Stimulated activated CD8-positive, alpha-beta memory T cell treated with anti-CD3 and anti-CD28 coated beads, Interleukin-15, amount 100 ng/mL, for 24 hours (primary cell): ENCODE measurements at places on chromosomes 1 and 21.

DNA sequence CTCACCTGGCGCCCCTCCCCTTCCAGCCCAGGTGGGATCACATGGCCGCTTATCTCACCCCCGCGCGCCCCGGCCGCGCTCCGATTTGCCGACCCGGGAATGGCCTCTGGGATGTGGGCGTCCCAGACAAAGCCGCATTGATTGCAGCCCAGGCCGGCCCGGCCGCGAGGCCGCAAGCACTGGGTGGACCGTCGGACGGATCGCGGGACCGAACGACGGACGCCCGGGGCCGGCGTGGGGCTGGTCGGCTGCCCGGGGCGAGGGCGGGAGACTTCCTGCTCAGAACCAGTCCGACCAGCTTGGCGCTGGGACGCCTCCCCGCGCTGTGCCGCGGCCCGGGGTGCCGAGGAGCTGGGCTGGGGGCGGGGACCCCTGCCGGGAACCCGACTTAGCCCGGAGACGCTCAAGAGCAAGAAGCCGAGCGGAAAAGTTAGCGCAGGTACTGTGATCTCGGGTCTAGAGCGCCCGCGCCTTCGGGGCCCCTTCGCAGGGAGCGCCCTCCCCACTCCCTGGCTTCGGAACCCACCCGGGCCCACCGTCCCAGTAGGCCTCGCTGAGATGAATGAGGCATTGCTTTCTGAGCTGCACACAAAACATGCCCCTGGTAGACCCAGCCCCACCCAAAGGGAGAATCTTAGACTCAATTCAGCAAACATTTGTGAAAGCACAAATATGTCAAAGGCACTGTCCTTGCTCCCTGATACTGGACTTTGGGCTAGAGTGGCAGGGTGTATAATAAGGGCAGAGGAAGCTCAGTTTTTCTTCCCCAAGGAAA, 415 bp upstream of the LAD1 start:
- DNase-seq: no peak

- DNase-seq: no peak
Observed at GRCh38 chr1:29391362-29391880, 155.1 kb downstream of the PTPRU start.

DNA sequence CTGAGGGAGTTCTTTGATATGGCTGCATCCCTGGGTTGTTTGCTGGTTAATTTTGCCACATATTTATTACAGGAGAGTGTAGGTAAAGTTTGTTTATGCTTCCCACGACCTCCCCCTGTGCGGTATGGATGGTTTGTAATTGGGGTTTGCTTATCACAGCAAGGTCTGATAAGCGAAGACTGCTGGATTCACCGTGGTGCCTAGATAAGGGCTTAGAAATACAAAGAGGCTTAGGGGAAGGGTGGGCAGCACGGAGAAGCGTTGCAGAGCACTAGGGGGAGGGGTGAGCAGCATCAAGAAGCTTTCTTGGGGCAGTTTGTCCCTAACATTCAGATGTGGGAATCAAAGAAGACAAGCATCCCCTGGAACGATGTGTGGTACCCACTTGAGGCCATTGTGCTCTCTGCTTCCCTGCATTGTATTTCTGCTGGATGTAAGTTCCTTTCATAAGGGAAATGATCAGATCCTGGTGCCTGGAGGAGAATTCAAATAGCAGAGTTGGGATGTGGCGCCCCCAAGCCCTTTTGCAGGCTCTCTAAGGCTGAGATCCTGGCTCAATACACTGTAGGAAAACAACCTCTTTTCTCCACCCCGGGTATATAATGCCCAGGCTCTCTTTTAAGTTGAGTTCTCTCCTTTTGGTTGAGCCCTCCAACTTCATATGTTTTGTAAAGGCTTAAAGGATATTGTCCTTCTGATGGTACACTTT, 598.1 kb upstream of the ADGRL4 start:
- DNase-seq: no peak

DNA sequence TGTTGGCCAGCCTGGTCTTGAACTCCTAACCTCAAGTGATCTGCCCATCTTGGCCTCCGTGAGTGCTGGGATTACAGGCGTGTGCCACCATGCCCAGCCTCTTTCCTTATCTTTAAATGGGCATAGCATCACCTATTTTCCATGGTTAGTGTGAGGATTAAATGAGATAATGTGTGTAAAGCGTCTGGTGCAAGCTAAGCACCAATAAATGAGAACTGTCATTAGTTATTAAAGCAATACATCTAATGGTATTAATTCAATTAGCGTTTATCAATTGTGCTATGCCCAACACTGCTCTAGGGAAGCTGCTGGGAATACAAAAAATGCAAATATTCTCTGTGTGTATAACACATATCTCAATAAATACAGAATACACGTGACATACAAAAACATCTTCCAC, 10.0 kb downstream of the EXOC8 start:
- no peak for DNase-seq

GRCh38 chr1:31509124-31510072, 66.9 kb upstream of the TINAGL1 start:
- no peak for DNase-seq

- no peak for DNase-seq
Observed at GRCh38 chr1:25066256-25066655, 136.2 kb upstream of the RUNX3 start.

GRCh38 chr1:218377143-218377660, 32.1 kb downstream of the TGFB2 start:
- DNase-seq: no peak

- DNase-seq: no peak
Observed at GRCh38 chr1:167416506-167416905, 101.8 kb downstream of the CD247 start.

GRCh38 chr1:61097317-61097716, 15.0 kb downstream of the NFIA start:
- no peak for DNase-seq

- no peak for DNase-seq
Observed at GRCh38 chr1:162004441-162004950, 19.2 kb downstream of the OLFML2B start.

- no peak for DNase-seq
Observed at GRCh38 chr21:43275421-43276211, 106.8 kb downstream of the CRYAA start.

DNA sequence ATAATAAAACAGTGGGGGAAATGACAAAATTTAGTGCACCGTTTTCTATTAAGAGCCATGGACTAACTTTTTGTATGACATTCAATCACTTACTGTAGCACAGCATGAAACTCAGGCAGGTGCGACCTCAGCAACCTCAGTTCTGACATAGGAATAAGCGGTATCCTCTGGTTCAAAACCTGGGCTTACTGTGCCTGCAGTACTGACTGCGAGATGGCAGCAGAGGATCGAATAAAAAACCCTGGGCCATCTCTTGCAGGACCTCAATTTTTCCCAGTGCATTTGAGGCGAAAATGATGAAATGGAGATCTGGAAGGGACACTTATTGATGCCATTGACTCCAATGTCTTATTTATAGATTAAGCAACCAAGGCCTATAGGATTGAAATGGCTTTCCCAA, 214.7 kb downstream of the ADGRL2 start:
- DNase-seq: no peak

- DNase-seq: no peak
Observed at GRCh38 chr1:183019860-183020259, 3.4 kb upstream of the LAMC1 start.

DNA sequence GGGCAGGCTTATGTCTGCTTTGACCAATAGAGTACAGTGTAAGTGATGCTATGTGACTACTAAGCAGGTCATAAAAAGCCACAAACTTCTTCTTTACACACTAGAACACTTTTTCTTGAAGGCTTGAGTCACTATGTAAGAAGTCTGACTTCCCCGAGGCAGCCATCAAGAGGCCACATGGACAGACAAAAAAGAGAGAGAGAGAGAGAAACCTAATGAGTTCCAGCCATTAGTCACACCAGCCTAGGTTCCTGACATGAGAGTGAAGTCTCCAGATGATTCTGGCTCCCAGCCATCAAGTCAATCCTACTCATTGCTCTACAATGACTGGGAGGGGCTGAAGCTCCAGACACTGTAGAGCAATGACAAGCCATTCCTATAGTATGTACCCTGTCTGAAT, 101.4 kb downstream of the LHX9 start:
- no peak for DNase-seq

DNA sequence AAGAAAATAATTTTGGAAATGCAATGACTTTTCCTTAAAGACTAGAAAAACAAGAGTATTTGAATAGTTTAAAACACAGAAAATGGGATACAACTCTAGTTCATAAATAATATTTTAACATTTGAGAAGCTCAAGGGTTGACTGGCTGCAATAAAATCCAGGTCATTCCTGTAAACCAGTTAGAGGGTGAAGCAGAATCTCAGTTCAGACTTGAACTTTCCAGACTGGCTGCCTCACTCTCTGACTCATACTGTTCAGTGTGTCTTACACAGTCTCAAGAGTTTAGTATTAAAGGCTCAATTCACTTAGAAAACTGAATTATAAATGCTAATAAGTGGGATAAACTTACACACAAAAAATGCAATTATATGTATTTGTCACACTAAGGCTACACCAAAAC, 89.9 kb downstream of the RAVER2 start:
- DNase-seq: no peak

DNA sequence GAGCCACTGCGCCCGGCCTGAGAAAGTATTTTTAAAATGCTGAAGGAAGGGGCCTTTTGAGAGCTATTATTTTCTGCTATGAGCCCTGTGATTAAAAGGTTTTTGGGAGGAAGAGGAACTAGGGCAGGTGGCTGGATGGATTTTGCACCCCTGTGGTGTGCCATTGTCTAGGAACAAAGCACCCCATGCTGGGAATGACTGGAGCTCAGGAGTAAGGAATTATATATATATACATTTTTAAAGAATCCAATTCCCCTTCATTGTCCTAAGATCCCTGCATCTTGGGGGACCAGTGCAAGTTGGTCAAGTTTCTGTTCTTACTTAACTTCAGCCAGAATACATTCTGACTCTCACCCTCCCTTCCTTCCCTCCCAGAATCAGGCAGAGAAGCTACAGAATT, 91.6 kb downstream of the ZNF648 start:
- no peak for DNase-seq

DNA sequence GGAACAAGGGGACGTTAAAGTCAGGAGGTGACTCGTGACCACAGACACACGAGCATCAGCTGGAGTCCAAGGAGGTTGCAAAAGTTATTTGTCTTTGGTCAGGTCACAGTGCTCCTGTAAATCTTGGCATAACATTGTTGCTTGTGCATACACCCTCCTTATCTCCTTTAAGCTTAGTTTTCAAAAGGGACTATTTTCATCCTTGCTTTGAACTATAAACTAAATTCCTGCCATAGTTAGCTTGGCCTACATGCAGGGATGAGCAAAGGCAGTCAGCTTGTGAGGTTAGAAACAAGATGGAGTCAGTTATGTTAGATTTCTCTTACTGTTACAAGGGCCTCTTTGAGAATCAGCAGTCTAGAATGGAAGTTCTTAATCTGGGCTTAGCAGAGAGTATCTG, 28.0 kb upstream of the FASLG start:
- DNase-seq: no peak

GRCh38 chr1:236403905-236404696, 10.0 kb downstream of the EDARADD start:
- DNase-seq: no peak

DNA sequence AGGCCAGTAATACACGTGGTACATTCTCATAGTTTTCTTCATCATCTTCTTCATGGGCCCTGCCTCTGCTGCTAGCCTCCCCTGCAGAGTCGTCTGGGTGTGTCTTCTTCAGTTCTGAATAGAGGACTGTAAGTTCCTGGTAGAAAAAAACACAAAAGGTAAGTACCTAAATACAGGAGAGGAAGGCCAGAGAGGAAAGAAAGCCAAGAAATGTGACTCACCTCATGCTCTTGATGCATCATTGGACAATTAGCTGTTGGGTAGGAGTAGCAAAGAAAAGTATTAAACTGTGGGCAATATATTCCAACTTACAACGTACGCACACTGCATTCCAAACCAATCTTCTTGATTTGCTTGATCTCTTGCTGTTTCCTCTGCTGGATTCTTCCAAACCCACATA, 21.8 kb downstream of the FCRL3 start:
- no peak for DNase-seq

DNA sequence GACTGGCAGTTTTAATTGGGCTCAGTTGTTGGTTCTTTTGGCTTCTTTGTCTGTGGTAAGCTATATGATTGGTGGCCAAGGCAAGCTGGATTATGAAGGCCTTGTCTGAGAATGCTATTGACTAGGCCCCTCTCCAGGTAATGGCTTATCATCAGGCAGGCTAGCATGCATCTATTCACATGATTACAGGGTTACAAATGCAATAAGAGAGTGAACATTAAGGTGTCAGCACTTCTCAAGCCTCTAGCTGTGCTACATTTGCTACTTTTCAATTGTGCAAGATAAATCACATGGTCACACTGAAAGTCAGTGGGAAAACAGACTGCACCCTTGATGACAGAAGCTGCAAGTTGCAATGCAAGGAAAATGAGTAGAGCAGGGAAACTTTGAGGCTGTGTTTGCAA, 550.9 kb upstream of the TMPRSS15 start:
- no peak for DNase-seq

GRCh38 chr21:34930971-34931370, 118.1 kb downstream of the RUNX1 start:
- DNase-seq: no peak

- DNase-seq: no peak
Observed at GRCh38 chr1:156204686-156205085, 8.1 kb upstream of the PMF1 start.
